ENCODE measurements at places on chromosomes 1 and 21. TPM values are rescaled to one million over a fixed set of nuclear protein-coding genes. Genes with fewer than 3 reads are reported as not detected.

DNA sequence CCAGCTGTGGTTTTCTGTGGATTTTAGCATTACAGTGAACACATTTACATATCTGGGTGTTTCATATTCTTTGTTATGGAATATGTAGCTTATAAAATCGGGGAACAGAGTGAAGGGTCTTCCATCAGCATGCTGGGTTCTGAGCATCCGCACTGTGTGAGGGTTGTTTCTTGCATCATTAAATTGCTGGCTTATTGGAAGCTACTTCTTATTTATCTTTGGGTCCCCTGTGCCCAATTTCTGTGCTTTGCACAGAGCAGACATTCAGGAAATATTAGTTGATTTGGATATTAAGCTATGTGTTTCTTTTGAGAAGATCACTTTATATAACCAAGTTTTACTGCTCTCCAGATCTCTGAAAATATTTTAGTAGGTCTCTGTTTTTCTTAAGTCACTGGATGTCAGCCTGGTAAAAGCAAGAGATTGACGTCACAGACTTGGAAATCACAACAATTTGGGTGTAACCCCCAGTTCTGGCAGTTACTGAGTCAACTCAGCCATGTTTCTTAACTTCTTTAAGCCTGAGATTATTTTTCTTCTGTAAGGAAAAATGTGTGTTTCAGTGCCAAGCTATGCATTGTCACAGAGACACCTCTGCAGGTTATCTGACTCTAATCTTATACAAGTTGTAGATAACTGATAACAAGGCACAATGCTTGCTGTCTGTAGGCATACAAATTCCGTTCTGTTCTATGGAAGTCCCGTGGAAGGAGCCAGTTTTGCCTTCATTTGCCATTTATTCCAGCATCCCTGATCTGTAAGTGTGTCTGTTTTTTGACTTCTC lies 258.3 kb upstream of the KAZN start:
- H3K27ac ChIP-seq, result no peak overlapping the region
- no peak overlapping the region for H3K4me3 ChIP-seq
- H3K36me3 ChIP-seq, result no peaks in the 10 kb centered on the region

- H3K4me3 ChIP-seq, result no peak overlapping the region
- H3K27me3 ChIP-seq, result no peaks in the 10 kb centered on the region
- no peaks in the 10 kb centered on the region for H3K4me1 ChIP-seq
- DNase-seq, result no peak
- no peaks in the 10 kb centered on the region for H3K36me3 ChIP-seq
Measured at GRCh38 chr1:81228926-81229325, 571.8 kb upstream of the ADGRL2 start.

- H3K4me1 ChIP-seq, result no peaks in the 10 kb centered on the region
- H3K36me3 ChIP-seq, result no peaks in the 10 kb centered on the region
- H3K27me3 ChIP-seq, result no peaks in the 10 kb centered on the region
Measured at GRCh38 chr1:242800521-242800920, 276.0 kb upstream of the PLD5 start.

Gene DCST1
- total RNA-seq, result not detected

- peaks cover 4% of the 10 kb centered on the region for H3K4me1 ChIP-seq
- H3K27me3 ChIP-seq, result peaks cover 6% of the 10 kb centered on the region
- H3K4me3 ChIP-seq, result no peak overlapping the region
- no peak overlapping the region for H3K27ac ChIP-seq
Measured at GRCh38 chr1:113401728-113402127, 11.4 kb downstream of the MAGI3 start.

DNA sequence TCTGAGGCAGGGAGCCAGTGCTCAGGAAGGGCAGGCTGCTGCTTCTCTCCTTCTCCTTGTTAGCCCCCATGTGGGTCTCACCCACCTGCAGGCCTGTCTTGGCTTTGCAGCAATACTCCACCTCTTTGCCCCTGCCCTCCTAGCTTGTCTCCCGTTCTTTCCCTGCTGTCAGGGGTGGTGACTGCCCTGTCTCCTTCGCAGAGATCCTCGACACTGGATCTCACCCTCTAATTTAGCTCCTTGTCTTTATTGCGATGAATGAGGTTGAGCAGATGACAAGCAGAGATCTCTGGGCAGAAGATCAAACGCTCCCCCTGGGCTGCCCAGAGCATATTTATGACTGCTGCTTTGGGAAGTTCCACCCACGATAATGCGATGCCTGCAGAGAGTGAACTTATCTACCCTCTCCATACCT lies 199.2 kb downstream of the ROR1 start:
- H3K4me1 ChIP-seq, result no peaks in the 10 kb centered on the region
- no peaks in the 10 kb centered on the region for H3K36me3 ChIP-seq
- H3K27ac ChIP-seq, result no peak overlapping the region
- H3K4me3 ChIP-seq, result no peak overlapping the region
- DNase-seq, result no peak
- no peaks in the 10 kb centered on the region for H3K27me3 ChIP-seq

DNA sequence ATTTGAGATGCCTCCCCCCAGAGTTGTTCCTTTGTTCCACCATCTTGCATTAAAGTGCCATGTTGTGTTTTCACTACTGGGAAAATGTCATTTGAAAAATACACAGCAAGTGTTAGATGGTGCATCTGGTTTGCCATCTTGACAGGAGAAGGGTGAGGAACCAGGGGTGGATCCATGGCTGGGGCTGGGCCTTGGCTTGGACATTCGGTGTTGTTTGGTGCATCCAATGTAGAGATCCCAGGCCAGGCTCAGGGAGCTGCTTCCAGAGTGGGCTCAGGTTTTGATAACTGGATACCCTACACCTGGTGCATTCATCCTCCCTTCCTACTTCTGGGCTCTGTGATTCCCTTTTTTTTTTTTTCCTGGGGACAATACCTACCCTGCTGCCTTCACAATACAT lies 103.5 kb downstream of the UCK2 start:
- no peak overlapping the region for H3K4me3 ChIP-seq
- peaks cover 4% of the 10 kb centered on the region for H3K27me3 ChIP-seq
- H3K36me3 ChIP-seq, result no peaks in the 10 kb centered on the region
- no peak overlapping the region for H3K27ac ChIP-seq
- DNase-seq, result no peak

Gene NGF
- total RNA-seq, result not detected

GRCh38 chr1:17958704-17959103 lies 148.9 kb upstream of the IGSF21 start:
- no peaks in the 10 kb centered on the region for H3K4me1 ChIP-seq
- H3K4me3 ChIP-seq, result no peak overlapping the region
- DNase-seq, result no peak
- H3K27ac ChIP-seq, result no peak overlapping the region
- H3K36me3 ChIP-seq, result no peaks in the 10 kb centered on the region

DNA sequence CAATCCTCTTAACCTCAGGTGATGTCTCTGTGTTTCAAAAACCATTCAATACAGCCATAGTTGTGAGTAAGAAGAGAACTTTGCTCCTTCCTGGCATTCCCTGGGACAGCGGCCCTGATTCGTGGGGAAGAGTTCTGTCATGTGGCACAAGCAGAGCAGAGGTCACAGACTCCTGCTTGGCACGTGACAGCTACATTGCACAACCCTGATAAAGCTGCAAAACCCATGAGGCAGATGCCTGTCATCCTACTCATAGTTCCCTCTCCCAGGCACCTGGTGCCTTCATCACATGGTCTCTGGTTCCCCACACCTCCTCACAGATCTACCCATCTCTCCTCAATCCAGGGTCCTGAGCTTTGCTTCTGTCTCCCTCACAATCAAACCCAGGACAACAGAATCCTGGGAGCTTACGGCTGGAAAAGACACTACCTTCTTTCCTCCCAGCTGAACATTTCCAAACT lies 70.8 kb downstream of the PLPP3 start:
- H3K4me1 ChIP-seq, result no peaks in the 10 kb centered on the region
- DNase-seq, result no peak
- no peaks in the 10 kb centered on the region for H3K27me3 ChIP-seq
- H3K4me3 ChIP-seq, result no peak overlapping the region
- H3K27ac ChIP-seq, result no peak overlapping the region

Gene DMBX1
- 0.10 TPM for total RNA-seq

GRCh38 chr21:18384771-18385170 lies 18.8 kb downstream of the TMPRSS15 start:
- no peaks in the 10 kb centered on the region for H3K36me3 ChIP-seq
- no peak for DNase-seq
- no peak overlapping the region for H3K4me3 ChIP-seq
- no peaks in the 10 kb centered on the region for H3K4me1 ChIP-seq
- no peak overlapping the region for H3K27ac ChIP-seq
- H3K27me3 ChIP-seq, result no peaks in the 10 kb centered on the region

GRCh38 chr1:58649555-58649954 lies 50.3 kb downstream of the MYSM1 start:
- no peaks in the 10 kb centered on the region for H3K27me3 ChIP-seq
- H3K36me3 ChIP-seq, result no peaks in the 10 kb centered on the region
- H3K4me3 ChIP-seq, result no peak overlapping the region

- H3K36me3 ChIP-seq, result no peaks in the 10 kb centered on the region
- no peak overlapping the region for H3K4me3 ChIP-seq
- no peak overlapping the region for H3K27ac ChIP-seq
- H3K4me1 ChIP-seq, result no peaks in the 10 kb centered on the region
- DNase-seq, result peak; percentile 18
Measured at GRCh38 chr1:192474080-192474683, 101.4 kb upstream of the RGS1 start.

DNA sequence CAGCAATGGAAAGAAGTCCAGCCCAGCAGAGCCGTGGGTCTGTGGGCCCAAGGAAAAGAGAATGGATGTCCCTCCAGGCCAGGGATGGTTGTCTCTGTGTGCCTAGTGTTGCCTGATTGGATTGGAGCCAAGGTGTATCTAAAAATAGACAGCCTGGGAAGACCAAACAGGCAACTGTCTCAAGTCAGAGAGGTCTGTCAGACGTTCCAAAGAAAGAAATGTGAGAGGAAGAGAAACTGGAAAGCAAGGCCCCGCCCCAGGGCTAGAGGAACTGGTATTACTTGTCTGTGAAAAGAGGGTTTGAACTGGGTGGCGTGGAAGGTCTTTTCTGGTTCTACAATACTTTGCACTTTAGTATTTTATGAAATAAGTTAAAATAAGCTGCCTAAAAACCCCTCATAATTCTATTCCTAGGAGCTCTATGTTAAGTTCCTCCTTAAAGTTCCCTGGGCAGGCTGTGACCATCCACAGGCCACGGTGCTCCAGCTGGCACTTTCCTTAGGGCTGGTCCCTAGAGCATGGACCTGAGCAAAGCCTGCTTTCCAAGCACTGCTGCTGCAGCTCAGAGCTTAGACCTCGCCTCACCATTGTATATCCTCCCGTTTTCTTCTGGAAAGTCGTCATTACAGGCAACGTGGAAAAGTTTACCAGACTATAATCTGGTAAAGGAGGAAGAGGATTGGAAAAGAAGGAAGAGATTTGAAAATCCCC lies 151.6 kb downstream of the DISC1 start:
- no peaks in the 10 kb centered on the region for H3K27me3 ChIP-seq
- no peak overlapping the region for H3K27ac ChIP-seq
- no peak for DNase-seq

Gene CHI3L2
- total RNA-seq, result 56.0 TPM

DNA sequence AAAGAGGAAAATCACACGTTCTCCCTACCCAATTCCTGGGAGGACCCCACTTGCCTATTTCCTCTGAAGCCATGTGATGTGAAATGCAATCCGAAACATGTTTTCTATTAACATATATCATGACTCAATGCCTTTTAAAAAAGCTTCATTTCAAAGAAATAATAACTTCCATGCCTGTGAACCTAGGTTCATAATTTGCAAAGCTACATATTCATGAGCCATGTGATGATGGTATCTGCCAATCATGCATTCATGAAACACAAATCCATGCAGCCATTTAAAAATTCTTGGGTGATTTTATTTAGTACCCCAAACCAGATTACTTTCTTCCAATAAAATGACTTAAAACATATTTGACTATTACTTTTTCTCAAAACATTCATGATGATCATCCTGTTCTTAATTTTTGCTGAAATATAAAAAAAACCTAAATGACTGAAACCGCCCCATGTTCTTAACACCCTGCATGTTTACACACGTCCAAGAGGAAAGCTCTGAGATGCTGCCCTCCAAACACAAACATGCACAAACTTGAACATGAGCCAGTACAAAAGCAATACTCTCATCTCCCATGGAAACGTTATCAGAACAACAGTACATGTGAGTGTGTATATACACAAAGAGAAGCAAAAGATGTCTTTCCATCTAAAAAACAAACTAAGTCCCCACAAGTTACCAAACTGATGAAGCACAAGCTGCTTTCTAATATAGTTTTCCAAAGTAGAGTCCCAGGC lies 140.1 kb downstream of the TGFBR3 start:
- H3K27me3 ChIP-seq, result no peaks in the 10 kb centered on the region
- H3K36me3 ChIP-seq, result peaks cover 50% of the 10 kb centered on the region
- DNase-seq, result no peak
- no peak overlapping the region for H3K4me3 ChIP-seq
- no peak overlapping the region for H3K27ac ChIP-seq
- H3K4me1 ChIP-seq, result peaks cover 4% of the 10 kb centered on the region

- H3K4me1 ChIP-seq, result no peaks in the 10 kb centered on the region
- DNase-seq, result no peak
- H3K36me3 ChIP-seq, result no peaks in the 10 kb centered on the region
- no peak overlapping the region for H3K27ac ChIP-seq
Measured at GRCh38 chr1:68255301-68255700, 23.0 kb upstream of the WLS start.

DNA sequence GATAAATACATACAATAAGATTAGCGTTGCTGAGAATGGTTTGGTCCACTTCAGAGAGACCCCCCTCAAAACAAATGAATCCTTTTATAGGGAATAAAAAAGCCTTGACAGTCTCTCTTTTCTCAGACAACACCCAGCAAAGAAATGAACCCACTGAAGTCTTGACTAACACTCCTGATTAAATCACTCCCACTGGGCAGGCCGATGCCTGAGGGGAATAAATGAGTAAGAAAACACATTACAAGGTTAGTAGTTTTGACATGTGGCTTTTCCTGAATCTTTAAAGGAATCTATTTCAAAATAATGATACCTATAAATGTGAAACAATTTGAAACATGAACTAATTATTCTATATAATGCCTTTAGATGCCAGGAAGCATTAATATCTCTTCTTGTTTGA lies 146.9 kb upstream of the POGK start:
- DNase-seq, result no peak
- no peaks in the 10 kb centered on the region for H3K4me1 ChIP-seq
- H3K27me3 ChIP-seq, result peaks cover 5% of the 10 kb centered on the region
- H3K27ac ChIP-seq, result no peak overlapping the region
- H3K4me3 ChIP-seq, result no peak overlapping the region
- no peaks in the 10 kb centered on the region for H3K36me3 ChIP-seq

Gene CFHR1
- not detected for total RNA-seq

GRCh38 chr1:211781260-211781659 lies 49.3 kb downstream of the LPGAT1 start:
- no peaks in the 10 kb centered on the region for H3K27me3 ChIP-seq
- no peak overlapping the region for H3K27ac ChIP-seq
- peaks cover 6% of the 10 kb centered on the region for H3K4me1 ChIP-seq
- peaks cover 28% of the 10 kb centered on the region for H3K36me3 ChIP-seq
- no peak overlapping the region for H3K4me3 ChIP-seq

DNA sequence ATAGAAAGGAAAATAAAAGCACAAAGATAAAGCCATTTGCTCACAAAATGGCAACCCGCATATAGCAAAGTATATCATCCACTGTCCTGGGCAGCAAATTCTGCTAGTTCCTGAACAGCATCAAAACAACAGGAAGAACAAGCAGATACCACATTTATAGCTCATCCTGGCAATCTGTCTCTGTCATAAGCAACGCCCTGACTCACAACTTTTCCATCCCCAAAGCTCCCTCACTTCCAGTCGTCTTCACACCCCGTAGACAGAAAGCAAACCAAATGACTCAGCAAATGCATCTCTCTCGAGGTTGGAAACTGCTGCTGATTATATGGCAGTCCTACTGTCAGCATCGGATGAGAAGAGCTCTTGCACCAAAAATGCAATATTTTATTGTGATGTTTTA lies 65.8 kb downstream of the AK5 start:
- no peaks in the 10 kb centered on the region for H3K36me3 ChIP-seq
- no peaks in the 10 kb centered on the region for H3K27me3 ChIP-seq
- H3K27ac ChIP-seq, result no peak overlapping the region
- no peak overlapping the region for H3K4me3 ChIP-seq
